Dorsolateral prefrontal cortex (tissue), 122 donors: ENCODE measurements at places on chromosomes 2 and 18. TPM values are rescaled to one million over a fixed set of nuclear protein-coding genes. Genes with fewer than 3 reads are reported as not detected.
A peak's percentile ranks its signal among the peaks of the same experiment; 100 is the strongest.

HOXD10 gene
- not detected for total RNA-seq

LYG1 gene
- 0.46 TPM for total RNA-seq

EPB41L3 gene
- 281 TPM for total RNA-seq

YIPF4 gene
- 51.8 TPM for total RNA-seq

FAP gene
- 10.6 TPM for total RNA-seq

PTRHD1 gene
- 15.6 TPM for total RNA-seq

CIB4 gene
- total RNA-seq: not detected

DNA sequence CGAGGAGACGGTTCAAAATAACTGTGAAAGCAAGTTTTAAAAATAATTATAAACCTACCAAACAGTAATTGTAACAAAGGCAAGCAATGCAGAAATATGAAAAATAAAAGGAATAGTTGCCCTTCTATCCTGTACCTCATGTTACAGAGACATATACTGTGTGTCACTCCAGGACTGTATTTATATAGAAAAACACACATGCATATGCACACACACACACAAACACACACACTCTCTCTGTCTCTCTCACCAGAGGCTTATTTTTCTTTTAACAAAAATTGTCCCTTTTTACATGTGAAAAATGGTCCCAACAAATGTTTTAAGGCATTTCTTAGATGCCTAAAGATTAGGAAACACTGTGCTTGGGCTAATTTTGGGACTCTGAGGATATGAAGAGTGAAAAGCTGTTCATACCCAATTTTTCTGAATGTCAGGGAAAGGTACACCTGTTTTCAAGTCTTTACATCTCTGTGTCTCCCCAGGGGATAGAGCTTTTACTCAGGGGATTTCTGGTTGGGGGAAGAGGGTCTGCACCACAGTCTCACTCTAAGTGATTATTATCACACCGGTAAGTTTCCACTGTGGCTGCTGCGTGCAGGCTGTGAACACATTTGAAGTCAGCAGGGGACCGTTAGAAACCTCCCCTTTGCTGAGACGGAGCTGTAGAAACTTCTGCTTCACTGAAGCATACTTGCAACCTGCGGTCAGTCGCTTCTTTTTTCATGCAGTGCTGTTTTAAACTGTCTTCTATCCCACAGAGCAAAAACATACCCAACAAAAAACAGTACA, 51.4 kb upstream of the SPAG16 start:
- DNase-seq: no peak

- DNase-seq: no peak
Measured at GRCh38 chr2:212379103-212379502, 159.5 kb downstream of the ERBB4 start.

GRCh38 chr2:39380525-39381150, 56.4 kb downstream of the MAP4K3 start:
- no peak for DNase-seq

DNA sequence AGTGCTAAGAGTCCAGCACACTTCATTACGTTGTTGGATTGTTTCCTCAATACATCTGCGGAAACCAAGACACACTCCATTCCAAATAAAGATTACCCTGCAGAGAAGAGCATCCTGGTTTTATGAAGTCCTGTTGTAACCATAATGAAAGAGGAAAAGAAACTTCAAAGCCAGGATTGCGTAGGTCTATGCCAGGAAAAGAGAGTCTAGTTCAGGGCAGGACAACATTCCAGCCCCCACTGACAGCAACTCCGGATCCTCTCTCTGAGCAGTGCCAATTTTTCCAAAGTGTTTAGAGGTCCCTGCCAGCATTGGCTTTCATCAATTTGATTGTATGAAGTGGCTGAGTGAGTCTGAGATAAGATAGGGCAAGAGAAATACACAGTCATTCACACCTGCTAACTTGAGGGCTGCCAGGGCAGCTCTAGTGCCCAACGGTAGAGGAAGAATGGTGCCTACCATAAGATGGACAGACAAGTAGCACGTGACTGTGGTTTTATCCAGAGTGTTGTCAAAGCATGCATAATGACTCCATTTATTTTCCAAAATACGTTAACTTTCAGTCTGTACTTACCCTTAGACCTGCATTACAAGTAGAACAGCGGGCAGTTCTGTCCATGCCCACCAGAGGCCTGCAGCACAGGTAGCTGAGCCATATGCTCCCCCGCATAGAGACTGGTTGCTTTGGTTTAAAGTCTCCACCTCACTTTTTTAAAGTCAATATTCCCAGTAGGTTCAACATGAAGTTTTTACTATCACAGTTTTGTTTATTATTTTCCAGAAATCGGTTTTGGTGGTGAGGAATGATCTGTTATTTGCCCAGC, 23.7 kb downstream of the PIEZO2 start:
- no peak for DNase-seq

DNA sequence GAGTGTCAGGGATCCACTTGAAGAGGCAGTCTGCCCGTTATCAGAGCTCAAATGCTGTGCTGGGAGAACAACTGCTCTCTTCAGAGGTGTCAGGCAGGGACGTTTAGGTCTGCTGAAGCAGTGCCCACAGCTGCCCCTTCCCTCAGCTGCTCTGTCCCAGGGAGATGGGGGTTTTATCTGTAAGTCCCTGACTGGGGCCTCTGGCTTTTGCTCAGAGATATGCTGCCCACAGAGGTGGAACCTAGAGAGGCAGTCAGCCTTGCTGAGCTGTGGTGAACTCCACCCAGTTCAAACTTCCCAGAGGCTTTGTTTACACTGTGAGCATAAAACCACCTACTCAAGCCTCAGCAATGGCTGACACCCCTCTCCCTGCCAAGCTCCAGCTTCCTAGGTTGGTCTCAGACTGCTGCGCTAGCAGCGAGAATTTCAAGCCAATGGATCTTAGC, 38.1 kb downstream of the PLEK start:
- no peak for DNase-seq

- DNase-seq: no peak
Measured at GRCh38 chr2:14094592-14094991, 537.9 kb upstream of the LRATD1 start.

DNA sequence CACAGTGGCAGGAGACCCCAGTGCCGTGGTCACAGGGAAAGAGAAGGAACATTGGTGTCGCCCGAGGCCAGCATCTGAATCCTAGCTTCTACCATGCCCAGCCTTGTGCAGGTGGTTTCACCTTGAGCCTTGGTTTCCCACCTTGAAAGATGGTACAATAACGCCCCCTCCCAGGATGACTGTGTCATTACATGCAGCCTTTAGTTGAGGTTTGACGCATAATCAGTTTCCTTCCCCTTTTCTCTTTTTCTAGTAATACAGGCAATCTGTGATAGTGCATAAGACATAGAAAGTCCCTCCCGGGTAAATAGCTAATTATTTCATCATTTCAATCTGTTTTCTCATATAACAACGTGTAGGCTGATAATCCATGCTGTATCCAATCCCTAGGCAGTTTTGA, 29.8 kb upstream of the ZNF407 start:
- no peak for DNase-seq

GRCh38 chr2:9087121-9087681, 83.7 kb upstream of the MBOAT2 start:
- no peak for DNase-seq

DNA sequence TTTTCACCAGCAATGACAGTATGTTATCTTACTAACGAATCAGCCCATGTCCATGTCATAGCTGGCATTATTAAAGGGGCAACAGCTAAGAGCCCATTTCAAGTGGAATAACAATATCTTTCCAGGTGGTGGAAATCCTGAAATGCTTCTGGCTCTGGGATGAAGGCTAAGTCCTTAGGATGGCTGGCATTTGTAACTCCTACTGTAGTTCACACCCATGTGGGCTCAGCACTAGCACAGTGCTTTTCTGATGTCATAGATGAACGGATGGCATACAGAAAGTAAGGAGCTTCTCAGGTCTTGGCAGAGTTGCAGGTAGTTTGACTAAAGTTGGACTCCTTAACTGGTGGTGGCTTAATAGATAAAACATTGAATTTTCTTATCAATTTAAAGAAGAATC, 10.0 kb downstream of the TMEM200C start:
- DNase-seq: no peak

DNA sequence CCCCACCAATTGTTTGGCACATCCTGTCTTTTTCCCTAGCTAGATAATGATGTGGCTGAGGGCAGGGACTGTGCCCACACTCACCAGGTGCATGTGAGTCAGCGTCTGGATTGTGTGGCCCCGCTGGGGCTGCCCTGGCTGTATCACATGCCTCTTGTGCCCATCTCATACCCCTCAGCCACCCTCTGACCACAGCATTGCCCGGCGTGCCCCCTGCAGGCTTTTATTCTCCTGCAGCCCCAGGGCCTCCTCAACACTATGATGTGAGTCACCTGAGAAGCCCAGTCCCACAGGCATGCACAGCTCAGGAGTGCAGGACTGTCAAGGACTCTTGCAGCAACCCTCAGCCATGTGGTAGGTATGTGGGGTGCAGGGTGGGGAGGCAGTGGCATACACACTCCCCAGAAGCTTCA, 14.8 kb upstream of the STEAP3 start:
- DNase-seq: no peak

- DNase-seq: no peak
Measured at GRCh38 chr2:208546107-208546506, 139.5 kb downstream of the PTH2R start.

DNA sequence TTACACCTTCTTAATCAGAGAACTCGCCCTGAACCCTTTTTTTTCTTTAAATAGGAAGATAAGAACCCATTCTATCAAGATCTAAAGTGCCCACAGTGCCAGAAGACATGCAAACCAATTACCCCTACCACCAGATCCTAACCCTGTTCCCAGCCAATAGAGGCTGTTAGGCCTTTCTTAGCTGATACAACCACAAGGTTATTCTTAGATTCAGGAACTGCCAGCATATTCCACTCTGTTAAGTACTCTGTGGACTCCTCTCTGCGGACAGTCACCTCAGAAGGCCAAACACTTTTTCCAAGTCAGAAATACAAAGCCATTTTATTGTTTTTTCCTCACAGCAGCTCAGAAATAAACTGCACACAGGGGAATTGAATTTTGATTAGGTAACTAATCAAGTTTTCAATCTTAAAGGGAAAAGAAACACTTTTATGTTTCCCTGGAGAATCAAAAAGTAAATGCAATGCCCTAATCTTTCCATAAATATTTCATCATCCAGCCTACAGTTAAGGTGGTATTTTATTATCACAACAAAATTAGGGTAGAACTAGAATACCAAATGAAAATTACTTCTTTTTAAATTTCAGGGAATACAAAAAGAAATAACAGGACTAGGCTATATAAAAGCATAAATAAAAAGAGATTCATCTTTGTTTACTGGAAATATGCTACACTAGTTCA, 111.4 kb downstream of the NBAS start:
- DNase-seq: no peak

GRCh38 chr2:133605011-133605765, 36.9 kb upstream of the NCKAP5 start:
- no peak for DNase-seq

DNA sequence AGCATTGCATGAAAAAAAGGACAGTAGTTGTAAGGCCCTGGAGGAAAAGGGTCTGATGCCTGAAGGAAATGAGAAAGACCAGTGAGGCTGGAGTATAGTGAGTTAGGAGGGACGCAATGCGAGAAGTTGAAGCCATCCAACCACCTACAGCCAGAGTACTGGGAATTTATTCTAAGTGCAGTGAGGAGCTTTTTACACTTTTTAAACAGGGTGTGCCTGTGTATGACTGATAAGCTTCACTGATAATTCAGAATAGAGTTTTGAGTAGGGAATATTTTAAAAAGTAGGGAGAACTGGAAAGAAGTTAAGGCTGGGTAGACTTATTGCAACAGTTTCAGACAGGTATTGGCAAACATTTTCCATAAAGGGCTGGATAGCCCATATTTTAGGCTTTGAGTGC, 35.9 kb upstream of the CCDC85A start:
- DNase-seq: no peak

GRCh38 chr2:37878536-37878935, 46.6 kb upstream of the RMDN2 start:
- no peak for DNase-seq

DNA sequence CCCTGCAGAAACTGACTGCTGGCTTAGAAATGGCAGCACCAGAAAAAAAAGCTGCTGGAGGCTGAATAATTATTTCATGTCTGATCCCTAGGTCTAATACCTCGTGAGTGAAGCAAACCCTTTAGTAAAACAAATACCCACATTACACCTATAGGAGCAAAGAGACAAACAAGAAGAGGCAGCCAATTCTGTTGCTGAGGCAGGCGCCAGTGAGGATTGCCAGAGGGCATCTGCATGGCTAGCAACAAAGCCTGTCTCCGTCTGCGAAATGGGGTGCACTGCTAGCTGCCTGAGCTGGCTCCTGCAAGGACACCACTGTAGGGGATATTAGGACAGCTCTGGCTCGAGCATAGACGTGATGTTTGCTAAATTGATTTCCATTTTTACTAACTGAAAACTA, 509.7 kb downstream of the TDRD15 start:
- DNase-seq: no peak

GRCh38 chr2:199602896-199603717, 145.4 kb upstream of the SATB2 start:
- DNase-seq: peak; percentile 42

DNA sequence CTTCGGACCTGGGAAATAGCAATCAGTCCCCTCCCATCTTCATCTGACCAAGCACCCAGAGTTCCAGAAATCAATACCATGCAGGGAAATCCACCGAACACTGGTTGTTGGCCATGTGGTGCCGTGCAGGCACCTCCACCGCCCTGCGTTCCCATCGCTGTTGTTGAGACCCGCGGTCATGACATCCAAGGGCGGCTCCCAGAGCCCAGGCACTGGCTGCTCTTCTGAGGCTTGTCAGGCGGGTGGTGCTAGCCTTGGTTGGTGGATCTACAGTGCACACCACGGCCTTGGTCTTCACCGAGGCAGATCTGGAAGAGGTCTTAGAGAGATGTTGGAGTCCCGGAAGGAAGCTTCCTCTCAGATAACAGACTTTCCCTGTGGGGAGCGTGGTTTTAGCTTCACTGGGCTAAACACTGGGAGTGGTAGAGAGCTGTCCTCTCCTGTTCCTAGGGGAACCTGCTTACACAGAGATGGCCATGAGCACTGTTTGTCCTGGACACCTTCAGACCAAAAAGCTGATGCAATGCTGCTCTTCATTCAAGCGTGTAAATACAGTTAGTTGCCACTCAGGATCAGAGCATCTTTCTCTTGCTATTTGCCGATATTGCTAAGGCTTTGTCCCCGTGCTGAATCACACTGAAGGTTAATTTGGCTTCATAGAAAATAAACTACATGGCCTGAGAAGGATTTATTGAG, 58.3 kb downstream of the SMIM21 start:
- DNase-seq: no peak

GRCh38 chr2:117411983-117412382, 402.5 kb upstream of the DDX18 start:
- DNase-seq: no peak
